ENCODE measurements at places on chromosomes 6 and 20. TPM values are rescaled to one million over a fixed set of nuclear protein-coding genes. Genes with fewer than 3 reads are reported as not detected.
A peak's percentile ranks its signal among the peaks of the same experiment; 100 is the strongest.

DNA sequence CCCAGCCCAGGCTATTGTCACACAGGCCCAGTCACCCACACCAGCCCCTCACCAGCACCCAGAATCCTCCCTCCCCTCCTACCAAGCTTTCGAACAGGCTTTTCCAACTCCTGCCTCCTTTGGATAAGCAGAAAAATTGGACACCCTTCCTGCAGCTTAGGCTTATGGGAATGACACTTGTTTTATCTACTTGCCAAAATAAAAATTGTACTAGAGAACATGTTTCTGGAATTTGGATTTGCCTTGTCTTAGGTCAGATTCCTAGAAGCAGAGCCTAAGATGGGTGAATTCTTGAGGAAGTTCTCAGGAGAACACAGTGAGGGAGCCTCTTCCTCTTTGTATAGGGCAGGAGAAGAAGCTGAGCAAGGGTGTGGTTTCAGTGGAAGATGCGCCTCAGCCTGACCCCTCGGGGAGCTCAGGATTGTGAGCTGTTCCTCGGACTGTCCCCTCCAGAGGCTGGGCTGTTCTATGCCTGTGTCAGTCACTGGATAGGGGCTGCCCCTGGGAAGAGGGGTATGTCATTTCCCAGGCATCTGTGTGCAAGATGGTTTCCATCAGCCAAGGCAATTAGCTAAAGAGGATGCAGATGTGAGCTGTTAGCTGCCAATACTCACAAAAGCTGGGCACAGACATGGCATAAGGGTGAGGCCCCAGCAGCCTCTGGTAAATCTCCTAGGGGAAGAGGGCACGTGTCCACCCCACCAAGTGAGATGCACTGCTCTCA, 33.9 kb downstream of the ITPR3 start:
- DNase-seq, result no peak
- H3K4me3 ChIP-seq, result no peak overlapping the region
- H3K36me3 ChIP-seq, result peaks cover 10% of the 10 kb centered on the region
- H3K27ac ChIP-seq, result no peak overlapping the region

DNA sequence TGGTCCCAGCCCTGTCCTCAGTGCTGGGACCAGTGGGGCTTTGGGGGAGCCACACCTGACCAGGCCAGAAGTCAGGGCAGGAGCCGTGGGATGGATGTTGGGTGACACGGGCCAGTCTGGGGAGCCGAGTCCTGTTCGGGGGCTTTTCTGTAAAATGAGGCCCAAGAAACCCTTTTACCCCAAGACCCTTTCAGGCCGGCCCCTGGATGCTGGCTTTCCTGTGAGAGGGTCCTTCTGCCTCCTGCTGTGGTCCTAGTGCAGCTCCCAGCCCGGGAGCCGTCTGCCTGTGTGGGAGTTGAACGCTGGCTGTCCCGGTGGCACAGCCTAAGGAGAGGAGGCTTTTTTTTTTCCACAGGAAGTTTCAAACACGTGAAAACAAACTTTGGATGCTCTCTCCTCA, 123.2 kb downstream of the TMEM242 start:
- peaks cover 2% of the 10 kb centered on the region for H3K4me1 ChIP-seq
- H3K27ac ChIP-seq, result no peak overlapping the region
- no peak for DNase-seq
- no peaks in the 10 kb centered on the region for H3K27me3 ChIP-seq
- H3K36me3 ChIP-seq, result peaks cover 22% of the 10 kb centered on the region

DNA sequence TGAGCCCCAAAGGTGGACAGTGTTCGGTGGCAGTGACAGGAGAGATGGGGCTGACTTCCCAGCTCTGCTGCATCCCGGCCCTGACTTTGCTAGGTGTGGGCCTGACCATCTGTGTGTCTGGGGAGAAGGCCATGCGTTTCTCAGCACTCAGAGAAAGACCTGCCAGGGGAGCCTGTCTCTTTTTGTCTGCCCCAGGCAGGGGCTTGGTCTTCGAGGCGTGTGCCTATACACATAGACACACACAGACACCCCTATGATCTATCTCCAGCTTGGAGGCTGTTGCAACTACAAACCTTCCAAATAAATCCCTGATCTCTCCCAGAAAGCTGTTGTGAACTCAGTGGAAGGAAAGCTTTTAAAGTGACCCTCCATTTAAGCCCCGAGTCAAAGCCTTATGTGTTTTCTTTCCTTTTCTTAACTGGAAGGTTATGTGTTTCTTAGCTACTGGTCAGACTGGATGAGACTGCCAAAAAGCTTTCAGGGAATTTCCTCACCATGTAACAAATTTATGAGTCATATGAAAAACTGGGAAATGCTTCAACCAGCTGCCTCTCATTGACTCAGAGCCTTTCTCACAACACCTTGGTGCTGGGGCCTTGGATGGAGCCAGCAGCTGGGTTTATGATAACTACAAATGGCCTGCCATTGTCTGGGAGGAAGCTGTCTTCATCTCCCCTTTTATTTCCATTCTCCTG, 102.6 kb downstream of the CDC5L start:
- H3K36me3 ChIP-seq, result no peaks in the 10 kb centered on the region
- no peaks in the 10 kb centered on the region for H3K4me1 ChIP-seq
- H3K27me3 ChIP-seq, result peaks cover 4% of the 10 kb centered on the region
- DNase-seq, result no peak

GRCh38 chr20:55116598-55116997, 641.2 kb downstream of the DOK5 start:
- H3K4me3 ChIP-seq, result no peak overlapping the region
- no peaks in the 10 kb centered on the region for H3K27me3 ChIP-seq
- no peaks in the 10 kb centered on the region for H3K36me3 ChIP-seq

DNA sequence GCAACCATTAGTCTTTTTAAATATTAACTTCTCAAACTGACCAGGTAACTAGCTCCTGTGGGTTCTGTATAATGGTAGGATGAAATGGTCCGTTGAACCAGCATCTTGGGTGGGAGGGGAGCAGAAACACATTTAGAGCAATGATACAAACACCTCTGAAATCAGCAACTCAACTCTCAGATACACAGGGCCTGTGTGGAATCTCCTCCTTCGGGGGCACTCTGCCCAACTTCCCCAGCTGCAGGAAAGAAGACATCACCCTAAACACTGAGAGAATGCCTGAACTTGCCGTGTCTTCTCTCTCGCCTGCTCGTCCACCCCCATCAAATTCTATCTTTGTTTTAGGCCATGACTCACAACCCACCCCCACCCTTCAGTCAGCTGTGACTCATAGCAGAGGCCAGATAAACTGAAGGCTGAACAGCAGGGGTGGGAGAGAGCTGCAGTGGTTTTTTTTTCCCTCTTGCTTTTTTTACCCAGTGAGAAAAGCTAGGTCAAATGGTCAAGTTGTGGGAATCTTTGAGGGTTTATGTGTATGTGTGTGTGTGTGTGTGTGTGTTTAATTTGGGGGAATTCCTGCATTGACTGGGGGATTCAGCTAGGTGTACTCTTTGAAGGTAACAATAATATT, 593.4 kb upstream of the JAG1 start:
- no peaks in the 10 kb centered on the region for H3K4me1 ChIP-seq
- no peak for DNase-seq

DNA sequence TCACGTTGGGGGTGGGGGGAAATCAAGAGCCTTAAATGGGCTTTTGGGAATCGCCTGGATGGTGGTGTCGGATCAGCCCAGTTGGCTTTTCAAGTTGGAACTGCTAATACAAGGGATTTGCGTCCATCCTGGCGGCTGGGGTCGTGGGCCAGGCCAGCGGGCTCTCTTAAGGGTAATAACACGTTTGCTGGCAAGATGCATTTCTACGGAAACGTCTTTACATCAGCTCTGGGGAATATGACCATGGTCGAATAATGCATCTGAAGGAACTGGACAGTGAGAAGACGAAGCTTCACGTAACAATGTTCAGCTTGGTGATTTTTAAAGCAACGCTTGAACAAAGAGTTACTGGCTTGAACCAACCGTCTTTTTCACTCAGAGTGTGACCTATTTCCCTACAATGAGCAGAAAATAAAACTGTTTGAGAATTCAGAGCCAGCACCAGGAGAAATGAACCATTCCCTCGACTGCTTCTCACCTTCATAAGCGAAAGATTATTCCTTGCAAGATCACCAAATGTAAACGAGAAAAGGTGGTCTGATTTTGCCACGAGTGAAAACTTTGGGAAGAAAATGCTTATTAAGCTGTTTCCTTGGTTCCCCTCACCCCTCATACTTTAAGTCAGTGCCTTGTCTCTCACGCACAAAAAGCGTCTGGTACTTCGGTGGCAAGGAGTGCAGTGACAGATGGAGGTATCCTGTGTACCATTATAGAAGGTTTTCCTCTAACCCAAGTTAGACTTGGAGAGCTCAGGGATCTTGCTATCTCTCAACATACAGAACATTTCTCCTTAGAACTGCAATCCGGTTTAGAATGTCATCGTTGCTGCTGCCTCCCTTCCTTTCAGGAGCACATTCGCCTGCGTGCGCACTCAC, 1.4 kb upstream of the MARCKS start:
- H3K27ac ChIP-seq, result no peak overlapping the region
- H3K27me3 ChIP-seq, result peaks cover 51% of the 10 kb centered on the region
- peaks cover 18% of the 10 kb centered on the region for H3K4me1 ChIP-seq
- peak overlapping the region; percentile 38 for H3K4me3 ChIP-seq

- H3K27me3 ChIP-seq, result peaks cover 12% of the 10 kb centered on the region
- peaks cover 12% of the 10 kb centered on the region for H3K36me3 ChIP-seq
- peak overlapping the region; percentile 98 for H3K27ac ChIP-seq
Observed at GRCh38 chr6:79077715-79078074, 359 bp downstream of the PHIP start.

- no peak overlapping the region for H3K4me3 ChIP-seq
- H3K27ac ChIP-seq, result no peak overlapping the region
- DNase-seq, result no peak
- H3K36me3 ChIP-seq, result peaks cover 3% of the 10 kb centered on the region
Observed at GRCh38 chr6:111994791-111995190, 59.1 kb upstream of the CCN6 start.

DNA sequence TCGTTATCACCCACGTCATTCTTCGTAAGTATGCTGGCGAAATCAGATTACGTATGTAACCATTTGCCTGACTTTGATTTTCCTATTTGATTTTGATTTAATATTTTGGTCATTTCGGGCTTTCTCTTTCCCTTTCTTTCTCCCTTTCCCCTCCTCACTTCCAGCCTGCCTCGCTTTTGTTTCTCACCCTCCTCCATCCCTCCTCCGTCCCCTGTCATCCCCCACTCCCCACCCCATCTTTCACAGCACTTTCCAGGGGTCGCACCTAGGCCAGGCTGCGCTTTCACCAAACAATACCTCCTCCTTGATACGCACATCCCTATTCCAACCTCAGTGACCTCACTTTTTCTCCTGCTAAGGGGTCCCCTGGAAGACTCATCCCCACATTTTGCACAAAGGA, 194.6 kb upstream of the SNX9 start:
- H3K4me1 ChIP-seq, result peaks cover 8% of the 10 kb centered on the region
- H3K27ac ChIP-seq, result no peak overlapping the region
- H3K36me3 ChIP-seq, result no peaks in the 10 kb centered on the region

- peaks cover 18% of the 10 kb centered on the region for H3K27me3 ChIP-seq
- DNase-seq, result no peak
- peaks cover 13% of the 10 kb centered on the region for H3K4me1 ChIP-seq
- H3K4me3 ChIP-seq, result peak overlapping the region; percentile 18
Observed at GRCh38 chr6:14066782-14067406, 50.7 kb upstream of the CD83 start.

- H3K4me3 ChIP-seq, result no peak overlapping the region
- H3K27ac ChIP-seq, result no peak overlapping the region
- no peak for DNase-seq
- H3K36me3 ChIP-seq, result no peaks in the 10 kb centered on the region
- peaks cover 3% of the 10 kb centered on the region for H3K4me1 ChIP-seq
Observed at GRCh38 chr6:152022303-152022702, 214.8 kb downstream of the ESR1 start.

DNA sequence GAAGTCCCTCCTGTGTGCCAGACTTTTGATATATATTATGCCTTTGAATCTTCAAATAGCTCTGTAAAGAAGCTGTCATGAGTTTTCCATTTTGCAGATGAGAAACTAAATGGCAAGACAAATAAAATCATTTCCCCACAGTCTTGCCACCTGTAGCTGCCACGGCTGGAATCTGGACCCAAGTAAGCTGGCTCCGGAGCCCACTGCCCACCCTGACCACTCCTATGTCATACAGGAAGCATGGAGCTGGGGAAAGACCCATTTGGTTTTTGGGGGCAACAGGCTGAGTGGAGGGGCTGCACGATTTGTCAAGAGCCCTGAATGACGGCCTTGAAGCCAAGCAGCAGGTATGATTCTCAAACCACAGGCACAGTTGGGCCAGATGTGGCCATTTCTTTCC, 10.0 kb upstream of the SIRPA start:
- H3K4me1 ChIP-seq, result peaks cover 11% of the 10 kb centered on the region
- H3K36me3 ChIP-seq, result no peaks in the 10 kb centered on the region
- H3K27me3 ChIP-seq, result peaks cover 38% of the 10 kb centered on the region
- DNase-seq, result no peak
- H3K27ac ChIP-seq, result no peak overlapping the region
- no peak overlapping the region for H3K4me3 ChIP-seq

- no peak for DNase-seq
- no peaks in the 10 kb centered on the region for H3K4me1 ChIP-seq
- peaks cover 34% of the 10 kb centered on the region for H3K27me3 ChIP-seq
- no peak overlapping the region for H3K27ac ChIP-seq
Observed at GRCh38 chr6:17979479-17979878, 8.0 kb downstream of the KIF13A start.

GRCh38 chr20:23258747-23259121, 91.9 kb upstream of the NXT1 start:
- peaks cover 1% of the 10 kb centered on the region for H3K36me3 ChIP-seq
- no peak overlapping the region for H3K27ac ChIP-seq
- no peak for DNase-seq
- no peaks in the 10 kb centered on the region for H3K27me3 ChIP-seq

DNA sequence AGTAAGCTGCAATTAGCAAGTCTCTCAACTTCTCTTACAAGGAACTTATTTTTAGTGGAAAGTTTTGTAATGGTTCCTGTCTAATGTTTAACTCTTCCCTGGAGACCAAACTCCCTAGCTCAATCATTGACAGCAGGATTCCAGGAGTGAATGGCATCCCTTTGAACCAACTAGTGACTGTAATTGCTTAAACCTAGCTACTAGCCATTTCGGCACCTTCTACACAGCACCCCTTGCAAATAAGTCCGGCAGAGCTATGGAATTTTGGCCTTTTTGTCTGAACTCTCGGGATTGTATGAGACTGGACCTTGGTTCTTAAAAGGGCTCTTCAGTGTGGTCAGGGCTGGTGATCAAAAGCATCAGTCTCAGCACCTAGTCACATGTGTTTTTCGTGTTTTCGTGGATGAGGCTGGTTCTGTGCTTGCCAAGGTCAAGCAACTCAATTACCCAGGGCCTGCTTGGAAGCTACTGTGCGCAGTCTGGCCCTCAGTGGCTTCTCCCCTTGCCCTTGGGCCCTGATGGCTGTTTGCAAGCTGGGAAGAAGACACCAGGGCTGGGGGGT, 135.3 kb upstream of the NEDD9 start:
- H3K4me3 ChIP-seq, result peak overlapping the region; percentile 44
- no peak for DNase-seq
- H3K4me1 ChIP-seq, result peaks cover 55% of the 10 kb centered on the region
- no peaks in the 10 kb centered on the region for H3K27me3 ChIP-seq
- H3K36me3 ChIP-seq, result peaks cover 56% of the 10 kb centered on the region

- H3K27me3 ChIP-seq, result peaks cover 11% of the 10 kb centered on the region
- H3K4me3 ChIP-seq, result no peak overlapping the region
- no peak overlapping the region for H3K27ac ChIP-seq
- no peak for DNase-seq
Observed at GRCh38 chr6:165834613-165835259, 171.7 kb upstream of the PDE10A start.

GRCh38 chr6:89270951-89271721, 44.0 kb downstream of the GABRR2 start:
- no peak for DNase-seq
- peaks cover 2% of the 10 kb centered on the region for H3K27me3 ChIP-seq
- H3K27ac ChIP-seq, result no peak overlapping the region

MATN4 gene
- total RNA-seq, result 0.30 TPM

SAMD10 gene
- total RNA-seq, result 16.2 TPM

CTSZ gene
- total RNA-seq, result 49.2 TPM

ETV7 gene
- 8.7 TPM for total RNA-seq

TRIM26 gene
- total RNA-seq, result 79.3 TPM

SALL4 gene
- 0.11 TPM for total RNA-seq

XKR7 gene
- not detected for total RNA-seq
